ENCODE measurements at places on chromosomes 12 and 14.

DNA sequence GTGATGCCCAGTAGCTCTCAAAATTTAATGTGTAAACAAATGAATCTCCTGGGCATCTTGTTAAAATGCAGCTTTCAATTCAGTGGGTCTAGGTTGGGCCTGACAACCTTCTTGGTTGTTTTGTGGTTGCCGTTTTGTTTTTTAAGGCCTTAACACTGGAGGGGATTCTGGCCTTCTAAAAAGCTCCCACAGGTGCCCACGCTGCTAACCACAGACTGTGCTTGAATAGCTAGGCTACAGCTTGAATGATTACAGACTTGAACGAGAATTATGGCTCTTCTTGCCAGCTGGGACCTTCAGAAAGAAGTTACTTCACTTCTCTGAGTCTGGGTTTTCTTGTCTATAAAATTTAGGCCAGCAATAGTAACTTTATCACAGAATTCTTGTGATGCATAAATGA is 1.3 kb upstream of the FLVCR2 start:
- DNase-seq, result no peak

DNA sequence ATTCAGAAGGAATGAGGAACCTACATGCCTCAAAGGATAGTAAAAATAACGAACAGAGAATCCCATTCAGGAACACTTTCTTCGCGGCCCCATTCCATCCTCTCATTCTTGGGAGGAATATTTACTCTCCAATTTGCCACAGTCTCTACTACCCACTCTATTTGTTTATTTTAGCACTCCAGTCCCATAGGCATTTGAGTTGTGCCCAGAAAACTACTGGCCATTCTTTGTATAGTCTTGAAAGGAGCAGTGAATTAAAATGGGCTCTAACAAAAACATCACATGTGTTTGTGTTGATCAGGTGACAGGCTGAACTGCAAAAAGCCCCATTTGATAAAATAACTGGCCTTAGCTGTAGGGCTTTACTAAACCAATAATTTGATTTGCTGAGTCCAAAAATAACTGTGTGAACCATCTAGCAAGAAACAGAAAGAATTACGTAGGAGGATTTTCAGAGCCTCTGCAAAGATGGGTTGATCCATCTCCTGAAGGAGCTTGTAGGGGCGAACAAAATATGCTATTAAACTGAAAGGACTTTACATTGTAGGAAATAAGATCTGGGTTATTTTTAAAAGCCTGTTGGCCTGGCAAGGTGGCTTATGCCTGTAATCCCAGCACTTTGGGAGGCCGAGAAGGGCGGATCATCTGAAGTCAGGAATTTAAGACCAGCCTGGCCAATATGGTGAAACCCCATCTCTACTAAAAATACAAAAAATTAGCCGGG is 142.3 kb upstream of the CPNE8 start:
- DNase-seq, result no peak

- no peak for DNase-seq
Measured at GRCh38 chr14:91927191-91927590, 20.3 kb downstream of the FBLN5 start.

DNA sequence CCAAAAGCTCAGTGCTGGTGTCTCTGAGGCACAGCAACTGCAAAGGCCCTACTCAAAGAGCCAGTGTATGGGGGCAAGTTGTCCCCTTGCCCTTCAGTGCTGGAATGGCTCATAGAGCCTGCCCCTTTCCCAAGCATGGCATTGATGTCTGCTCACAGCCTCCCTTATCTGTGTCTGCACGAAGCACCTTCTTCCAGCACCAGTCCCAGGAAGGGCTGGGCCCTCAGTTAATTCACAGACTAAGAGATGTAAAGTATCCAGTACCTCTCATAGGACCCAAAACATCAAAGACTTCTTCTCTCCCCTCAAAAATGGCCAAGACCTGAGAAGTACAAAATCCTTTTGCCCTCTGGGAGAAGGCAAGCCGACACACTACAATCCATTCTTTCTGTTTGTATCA is 1.6 kb upstream of the CMAS start:
- no peak for DNase-seq

DNA sequence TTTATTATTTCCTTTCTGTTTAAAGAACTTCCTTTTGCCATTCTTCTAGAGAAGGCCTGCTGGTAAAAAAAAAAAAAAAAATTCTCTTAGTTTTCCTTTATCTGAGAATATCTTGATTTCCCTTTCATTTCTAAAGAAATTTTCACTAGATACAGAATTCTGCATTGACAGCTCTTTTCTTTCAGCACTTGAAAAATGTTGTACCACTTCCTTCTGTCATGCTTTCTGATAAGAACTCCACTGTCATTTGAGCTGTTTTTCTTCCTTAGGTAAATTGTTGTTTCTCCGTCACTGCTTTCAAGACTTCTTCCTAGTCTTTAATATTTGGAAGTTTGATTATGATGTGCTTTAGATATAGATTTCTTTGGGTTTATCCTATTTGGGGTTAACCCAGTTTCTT is 113.6 kb upstream of the BTG1 start:
- DNase-seq, result no peak

All from stimulated activated CD4-positive, alpha-beta T cell treated with anti-CD3 and anti-CD28 coated beads, Interleukin-2, amount 100 ng/mL, for 4 hours (primary cell).